ENCODE measurements at places on chromosomes 6 and 20. TPM values are rescaled to one million over a fixed set of nuclear protein-coding genes. Genes with fewer than 3 reads are reported as not detected.

DNA sequence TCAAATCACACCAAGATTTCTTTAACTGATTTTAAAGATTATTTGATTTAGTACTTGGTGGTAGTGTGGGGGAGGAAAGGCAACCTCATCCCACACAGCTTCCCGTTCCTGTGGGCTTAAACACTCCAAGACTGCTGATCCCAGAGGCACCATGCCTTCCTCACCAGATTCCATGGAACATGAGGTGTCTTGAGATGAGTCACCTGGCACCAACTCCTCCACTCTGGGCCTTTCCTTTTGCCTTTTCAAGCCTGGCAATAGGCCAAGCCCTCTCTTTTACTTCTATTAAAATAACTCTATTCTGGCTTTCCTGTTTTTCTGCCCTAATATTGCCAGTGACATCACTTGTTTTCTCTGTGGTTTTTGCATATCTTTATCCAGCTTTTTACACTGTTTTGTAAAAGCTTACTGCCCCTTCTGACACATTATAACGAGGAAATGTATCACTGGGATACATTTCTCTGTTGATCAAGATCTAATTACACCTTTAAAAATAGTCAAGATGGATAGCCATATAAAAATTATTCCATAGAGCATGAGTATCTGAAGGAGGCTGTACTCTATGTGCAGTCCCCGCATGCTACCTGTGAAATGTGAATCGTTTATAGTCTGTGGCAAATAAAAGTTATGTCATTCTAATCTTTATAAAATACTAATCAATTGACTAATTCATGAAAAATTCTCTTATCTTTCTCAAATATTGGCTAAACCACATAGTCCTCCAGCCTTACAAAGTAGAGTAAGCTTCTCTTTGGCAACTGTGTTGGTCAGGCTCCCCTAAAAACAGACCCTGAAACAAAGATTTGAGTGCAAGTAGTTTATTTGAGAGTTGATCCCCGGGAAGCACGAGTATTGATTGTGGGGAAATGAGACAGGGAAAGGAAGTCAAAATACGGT is 257.8 kb upstream of the KCNQ5 start:
- no peaks in the 10 kb centered on the region for H3K27me3 ChIP-seq
- H3K4me3 ChIP-seq, result no peak overlapping the region
- H3K27ac ChIP-seq, result no peak overlapping the region
- no peak for DNase-seq

- H3K27me3 ChIP-seq, result no peaks in the 10 kb centered on the region
- no peak for DNase-seq
- no peak overlapping the region for H3K4me3 ChIP-seq
- no peaks in the 10 kb centered on the region for H3K4me1 ChIP-seq
- no peaks in the 10 kb centered on the region for H3K36me3 ChIP-seq
These were observed 356.8 kb upstream of the AGPAT4 start for GRCh38 chr6:161630674-161631073.

GRCh38 chr6:138240476-138241245 is 22.4 kb upstream of the PBOV1 start:
- H3K27ac ChIP-seq, result no peak overlapping the region
- DNase-seq, result no peak
- no peaks in the 10 kb centered on the region for H3K4me1 ChIP-seq
- no peaks in the 10 kb centered on the region for H3K36me3 ChIP-seq
- H3K27me3 ChIP-seq, result no peaks in the 10 kb centered on the region
- no peak overlapping the region for H3K4me3 ChIP-seq

DNA sequence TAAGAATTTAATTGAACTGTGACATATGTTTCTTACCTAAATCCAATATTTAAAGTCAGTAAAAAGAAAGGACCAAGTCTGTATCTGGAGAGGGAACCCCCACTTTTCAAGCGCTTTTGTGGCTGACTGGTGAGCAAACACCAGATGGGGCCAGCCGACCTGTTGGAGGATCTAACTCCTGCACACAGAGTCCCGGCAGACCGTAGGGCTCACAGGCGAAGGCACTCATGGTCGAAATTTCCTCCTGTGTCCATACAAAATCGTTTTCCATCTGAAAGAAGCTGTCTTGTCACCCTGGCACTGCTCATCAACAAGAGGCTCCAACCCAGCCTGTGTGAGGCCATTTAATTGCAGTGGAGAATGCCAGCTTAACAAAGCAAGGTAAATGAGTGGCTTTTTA is 94.0 kb downstream of the SCML4 start:
- no peaks in the 10 kb centered on the region for H3K36me3 ChIP-seq
- peak overlapping the region; percentile 68 for H3K4me3 ChIP-seq
- DNase-seq, result no peak
- peak overlapping the region; percentile 77 for H3K27ac ChIP-seq

DNA sequence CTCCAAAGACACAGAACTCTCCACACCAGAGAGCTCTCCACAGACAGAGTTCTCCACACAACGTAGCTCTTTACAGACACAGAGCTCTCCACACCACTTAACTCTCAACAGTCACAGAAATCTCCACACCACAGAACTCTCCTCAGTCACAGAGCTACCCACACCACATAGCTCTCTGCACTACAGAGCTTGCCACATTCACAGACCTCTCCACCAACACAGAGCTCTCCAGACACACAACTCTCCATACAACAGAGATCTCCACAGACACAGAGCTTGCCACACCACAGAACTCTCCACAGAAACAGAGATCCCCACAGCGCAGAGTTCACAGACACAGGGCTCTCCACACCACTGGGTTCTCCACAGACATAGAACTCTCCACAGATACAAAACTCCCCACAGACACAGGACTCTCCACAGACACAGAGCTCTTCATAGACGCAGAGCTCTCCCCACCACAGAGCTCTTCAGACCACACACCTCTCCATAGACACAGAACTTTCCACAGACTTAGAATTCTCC is 52.5 kb downstream of the ERMARD start:
- H3K27me3 ChIP-seq, result no peaks in the 10 kb centered on the region
- H3K27ac ChIP-seq, result no peak overlapping the region
- DNase-seq, result no peak
- H3K36me3 ChIP-seq, result no peaks in the 10 kb centered on the region
- H3K4me3 ChIP-seq, result no peak overlapping the region

DNA sequence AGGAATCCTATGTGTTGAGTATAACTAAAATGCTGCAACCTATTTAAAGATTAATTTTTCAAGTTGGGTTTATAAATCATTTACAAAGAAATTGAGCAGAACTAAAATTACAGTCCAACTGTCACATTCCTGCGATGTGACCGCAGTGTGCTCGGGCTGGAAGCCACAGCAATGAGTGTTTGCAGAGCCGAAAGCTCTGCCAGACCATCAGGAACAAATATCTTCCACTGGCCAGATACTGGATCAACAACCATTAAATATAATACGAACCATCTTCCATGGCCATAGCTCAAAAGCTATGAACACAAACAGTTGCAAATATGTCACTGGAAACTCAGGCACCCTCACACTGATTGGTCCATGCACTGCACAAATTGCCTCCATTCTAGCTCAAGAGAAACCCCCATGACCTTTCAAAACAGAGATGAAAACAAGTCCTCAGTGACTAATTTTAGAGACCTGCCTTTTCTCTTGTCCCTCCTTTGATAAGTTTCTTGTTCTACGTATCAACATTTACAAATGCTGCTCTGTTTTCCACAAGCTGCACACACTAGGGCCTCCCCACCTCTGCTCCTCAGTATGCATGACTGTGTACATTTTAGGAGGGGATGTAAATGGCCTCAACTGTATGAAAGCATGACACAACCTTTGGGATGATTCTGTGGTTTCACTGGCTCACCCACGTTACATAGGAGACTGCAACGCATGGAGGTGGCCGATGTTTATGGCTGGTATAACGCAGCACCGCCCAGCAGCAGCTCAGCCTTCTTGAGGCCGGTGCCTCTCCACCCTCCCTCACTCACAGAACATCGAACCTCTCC is 171.7 kb downstream of the WDR27 start:
- no peaks in the 10 kb centered on the region for H3K27me3 ChIP-seq
- no peak overlapping the region for H3K27ac ChIP-seq
- peaks cover 15% of the 10 kb centered on the region for H3K4me1 ChIP-seq
- no peak overlapping the region for H3K4me3 ChIP-seq

DNA sequence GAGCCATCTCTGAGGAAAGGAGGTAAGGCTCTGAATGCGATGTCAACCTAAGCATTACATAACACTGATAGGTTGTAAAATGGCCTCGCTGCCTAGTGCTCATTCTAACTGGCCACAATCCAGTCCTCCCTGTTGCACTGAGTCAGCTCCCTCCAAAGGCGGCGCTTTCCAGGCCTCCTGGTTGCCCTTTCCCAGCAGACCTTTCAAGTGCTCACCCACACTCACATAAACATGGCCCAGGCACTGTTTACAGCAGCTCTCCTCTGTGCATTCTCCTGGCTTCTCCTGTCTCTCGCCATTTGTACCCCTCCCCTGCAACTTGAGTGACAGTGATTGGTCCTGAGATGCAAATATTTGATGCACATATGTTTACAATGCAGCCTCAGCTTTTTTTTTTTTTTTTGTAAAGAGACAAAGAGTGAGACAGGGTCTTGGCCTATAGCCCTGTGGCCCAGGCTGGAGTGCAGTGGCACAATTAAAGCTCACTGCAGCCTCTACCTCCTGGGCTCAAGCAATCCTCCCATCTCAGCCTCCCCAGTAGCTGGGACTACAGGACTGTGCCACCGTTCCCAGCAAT is 36.8 kb upstream of the PRND start:
- no peak overlapping the region for H3K4me3 ChIP-seq
- no peaks in the 10 kb centered on the region for H3K36me3 ChIP-seq
- no peak for DNase-seq
- no peaks in the 10 kb centered on the region for H3K27me3 ChIP-seq
- H3K4me1 ChIP-seq, result peaks cover 28% of the 10 kb centered on the region
- H3K27ac ChIP-seq, result peak overlapping the region; percentile 93

DNA sequence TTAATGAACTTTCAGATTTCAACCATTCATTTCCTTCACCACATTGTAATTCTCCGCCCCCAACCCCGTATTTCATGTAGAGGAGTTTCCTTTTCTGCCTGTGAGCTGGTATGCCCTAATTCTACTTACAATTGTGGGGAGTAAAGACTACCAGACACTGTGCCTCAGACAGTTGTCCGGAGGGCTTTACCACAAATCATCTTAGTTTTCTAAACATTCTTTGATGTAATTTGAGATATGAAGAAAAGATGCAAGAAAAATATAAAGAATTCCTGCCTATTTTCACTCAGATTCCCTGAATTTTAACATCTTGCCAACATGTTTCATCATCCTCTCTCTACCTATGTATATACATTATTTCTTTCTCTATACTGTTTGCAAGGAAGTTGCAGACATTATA is 28.3 kb upstream of the LOC128125822 start:
- DNase-seq, result no peak
- H3K36me3 ChIP-seq, result no peaks in the 10 kb centered on the region
- H3K4me1 ChIP-seq, result no peaks in the 10 kb centered on the region

DNA sequence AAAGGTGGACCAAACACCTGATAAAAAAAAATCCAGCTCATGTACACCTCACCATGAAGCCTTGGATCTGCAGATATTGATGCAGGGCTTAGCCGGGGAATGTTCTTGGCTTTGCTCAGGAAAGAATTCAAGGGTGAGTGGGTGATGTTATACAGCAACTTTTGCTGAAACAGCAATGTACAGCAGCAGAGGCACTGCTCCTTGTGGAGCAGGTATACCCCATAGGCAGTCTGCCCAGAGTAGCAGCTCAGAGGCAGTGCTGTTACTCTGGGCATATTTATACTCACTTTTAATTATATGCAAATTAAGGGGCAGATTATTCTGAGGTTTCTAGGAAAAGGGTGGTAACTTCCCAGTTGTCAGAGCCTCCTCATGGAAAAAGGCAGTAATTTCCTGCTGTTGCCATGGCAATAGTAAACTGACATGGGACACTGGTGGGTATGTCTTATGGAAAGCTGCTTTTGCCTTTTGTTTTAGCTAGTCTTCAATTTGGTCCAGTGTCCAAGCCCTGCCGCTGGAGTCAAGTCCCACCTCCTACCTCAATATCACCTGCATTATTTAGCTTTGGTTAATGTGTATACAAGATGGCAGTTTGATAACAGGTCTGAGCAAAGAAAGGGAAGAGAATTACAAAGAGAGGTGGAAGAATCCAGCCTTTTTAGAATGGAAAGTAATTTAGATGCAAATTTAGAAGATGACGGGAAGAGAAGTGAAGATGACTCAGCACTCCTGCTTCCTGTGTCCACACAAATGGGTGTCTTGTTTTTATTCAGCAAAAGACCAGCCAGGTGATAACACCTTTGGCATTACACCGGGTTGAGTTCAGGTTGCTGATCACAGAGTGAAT is 110.1 kb upstream of the JAG1 start:
- H3K4me1 ChIP-seq, result no peaks in the 10 kb centered on the region
- H3K27me3 ChIP-seq, result no peaks in the 10 kb centered on the region
- no peak for DNase-seq
- H3K4me3 ChIP-seq, result no peak overlapping the region
- no peak overlapping the region for H3K27ac ChIP-seq

DNA sequence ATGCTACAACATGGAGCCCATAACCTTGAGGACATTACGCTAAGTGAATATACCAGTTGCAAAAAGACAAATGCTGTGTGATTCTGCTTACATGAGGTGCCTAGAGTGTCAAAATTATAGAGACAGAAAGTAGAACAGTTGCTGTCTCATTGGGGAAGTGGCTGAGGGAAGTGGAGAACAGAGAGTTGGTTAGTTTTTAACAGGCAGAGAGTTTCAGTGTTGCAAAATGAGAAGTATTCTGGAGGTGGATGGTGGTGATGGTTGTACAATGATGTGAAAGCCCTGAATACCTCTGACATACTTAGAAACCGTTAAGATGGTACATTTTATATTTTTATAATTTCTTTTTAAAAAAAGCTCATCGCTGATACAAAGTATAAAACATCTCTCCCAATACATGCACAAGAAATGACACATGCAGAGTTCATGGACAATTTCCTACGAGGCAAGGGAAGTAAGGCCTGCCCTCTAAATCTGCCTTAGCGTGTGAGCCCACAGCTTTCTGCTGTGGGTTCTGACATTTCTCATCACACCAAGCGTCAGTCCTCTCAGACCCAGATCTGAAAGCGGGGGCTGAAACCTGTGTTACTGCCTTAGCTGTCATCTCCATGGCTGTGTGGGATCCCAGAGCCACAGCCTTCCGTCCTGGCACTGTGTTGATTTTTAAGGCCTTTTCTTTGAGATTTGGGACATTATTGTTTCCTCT is 126.0 kb downstream of the RNASET2 start:
- H3K4me3 ChIP-seq, result no peak overlapping the region
- H3K36me3 ChIP-seq, result no peaks in the 10 kb centered on the region
- H3K27me3 ChIP-seq, result no peaks in the 10 kb centered on the region
- no peaks in the 10 kb centered on the region for H3K4me1 ChIP-seq

GRCh38 chr6:33168639-33169038 is 23.6 kb downstream of the COL11A2 start:
- DNase-seq, result no peak
- no peak overlapping the region for H3K4me3 ChIP-seq
- no peaks in the 10 kb centered on the region for H3K4me1 ChIP-seq
- no peaks in the 10 kb centered on the region for H3K27me3 ChIP-seq
- H3K36me3 ChIP-seq, result no peaks in the 10 kb centered on the region

DNA sequence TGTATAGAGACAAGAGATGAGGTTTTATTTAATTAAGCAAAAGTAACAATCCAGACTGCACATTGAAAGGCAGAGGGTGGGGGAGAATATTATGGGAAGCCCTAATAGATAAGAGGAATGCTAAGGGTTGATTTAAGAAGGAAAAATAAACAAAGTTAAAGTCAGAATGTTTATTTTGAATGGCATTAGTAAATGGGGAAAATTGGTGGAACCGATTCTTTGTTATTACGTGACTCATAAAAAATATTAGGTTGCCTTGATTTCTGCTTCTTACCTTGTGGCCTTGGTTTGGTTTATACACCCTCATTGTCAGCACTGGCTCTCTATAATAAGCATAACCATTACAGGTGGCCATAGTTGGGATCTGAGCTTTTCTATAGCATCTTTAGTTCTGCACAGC is 674.8 kb upstream of the CITED2 start:
- no peaks in the 10 kb centered on the region for H3K27me3 ChIP-seq
- no peak overlapping the region for H3K27ac ChIP-seq
- DNase-seq, result no peak

The CFAP61 gene
- total RNA-seq, result not detected

The TMEM244 gene
- total RNA-seq, result not detected

The BANF2 gene
- total RNA-seq, result not detected

The SLC17A4 gene
- not detected for total RNA-seq
